GM23338 (cell line): ENCODE measurements at places on chromosomes 3 and 15.

DNA sequence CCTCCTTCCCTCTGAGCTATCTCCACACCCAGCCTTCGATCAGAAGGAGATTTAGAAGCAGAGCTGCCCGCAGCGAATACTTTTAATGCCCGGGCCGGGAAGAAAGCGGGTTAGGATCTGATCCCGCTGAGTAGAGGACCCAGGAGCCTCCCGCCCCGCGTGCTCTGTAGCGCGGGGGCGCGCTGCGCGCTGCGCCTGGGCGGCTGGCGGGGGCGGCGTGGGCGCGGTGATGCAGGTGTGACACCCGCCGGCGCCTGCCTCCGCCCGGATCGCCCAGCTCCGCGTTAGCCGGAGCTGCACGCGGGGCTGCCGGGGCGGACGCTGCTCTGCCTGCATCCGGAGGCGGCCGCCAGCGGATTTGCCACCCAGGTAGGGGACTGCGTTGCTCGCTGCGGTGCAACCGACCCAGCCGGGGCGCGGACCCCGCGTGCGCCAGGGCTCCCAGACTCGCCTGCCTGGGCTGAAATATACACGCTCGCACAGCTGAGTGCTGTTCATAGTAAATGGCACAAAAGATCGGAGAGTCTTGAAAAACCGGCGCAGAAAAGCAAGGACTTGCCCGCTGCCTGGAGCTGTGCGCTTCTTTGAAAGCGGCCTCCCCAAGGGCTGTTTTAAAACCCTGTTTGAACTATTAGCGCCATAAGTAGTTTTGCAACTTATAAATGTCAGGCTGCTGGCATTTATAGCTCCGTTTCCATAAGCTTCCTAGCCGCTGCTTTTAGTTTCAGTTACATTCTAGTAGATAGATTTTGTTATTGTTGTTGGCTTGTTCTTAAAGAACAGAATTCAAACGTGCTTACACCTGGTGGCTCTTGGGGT, at the start of gene SV2B:
Gene SV2B, plus strand, starts transcription at position 263 of the 819 bp plus-strand sequence. CDS start 126,007 bp downstream, outside the sequence.
- peak; percentile 73 for DNase-seq

DNA sequence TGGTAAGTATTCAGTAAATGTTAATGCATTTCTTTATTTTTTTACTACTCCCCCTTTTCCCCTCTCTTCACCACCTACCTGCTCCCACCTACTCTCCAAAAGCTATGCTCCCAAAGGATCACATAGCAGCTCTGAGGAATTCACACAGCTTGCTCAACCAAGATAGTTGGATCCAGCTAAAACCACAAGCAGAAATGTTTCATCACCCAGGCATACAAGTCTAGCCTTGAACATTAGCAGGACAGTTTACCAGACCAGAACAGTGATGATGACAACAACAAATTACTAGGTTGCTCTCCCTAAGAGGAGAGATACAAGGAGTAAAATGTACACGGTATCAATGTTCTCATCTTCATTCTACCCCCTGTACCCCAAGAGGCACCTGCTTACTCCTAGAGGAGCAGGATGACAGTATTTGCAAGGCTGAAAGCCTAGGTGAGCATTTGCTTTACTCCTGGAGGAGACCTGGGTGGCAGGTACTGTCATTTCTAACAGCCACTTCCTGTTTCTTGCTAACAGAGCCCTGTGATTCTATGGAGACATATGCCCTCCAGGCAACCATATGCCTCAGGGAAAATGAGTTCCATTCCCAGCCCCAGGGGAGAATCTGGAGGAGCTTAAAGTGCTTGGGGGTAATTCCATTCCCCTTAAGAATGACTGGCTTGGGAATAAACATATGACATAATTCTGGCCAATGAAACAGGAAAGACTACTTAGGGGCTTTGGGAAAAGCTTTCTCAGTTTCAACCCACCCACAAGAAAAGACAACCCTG, 237.5 kb downstream of the NTRK3 start:
- DNase-seq, result no peak

GRCh38 chr3:14137445-14137844, 12.6 kb downstream of the TMEM43 start:
- no peak for DNase-seq

- peak; percentile 71 for DNase-seq
Observed at GRCh38 chr3:128698211-128699047, 27.6 kb upstream of the RAB7A start.
